ENCODE measurements at places on chromosomes 11 and 22.

- DNase-seq = no peak
Observed at GRCh38 chr22:45162531-45162930, 1.2 kb upstream of the NUP50 start.

DNA sequence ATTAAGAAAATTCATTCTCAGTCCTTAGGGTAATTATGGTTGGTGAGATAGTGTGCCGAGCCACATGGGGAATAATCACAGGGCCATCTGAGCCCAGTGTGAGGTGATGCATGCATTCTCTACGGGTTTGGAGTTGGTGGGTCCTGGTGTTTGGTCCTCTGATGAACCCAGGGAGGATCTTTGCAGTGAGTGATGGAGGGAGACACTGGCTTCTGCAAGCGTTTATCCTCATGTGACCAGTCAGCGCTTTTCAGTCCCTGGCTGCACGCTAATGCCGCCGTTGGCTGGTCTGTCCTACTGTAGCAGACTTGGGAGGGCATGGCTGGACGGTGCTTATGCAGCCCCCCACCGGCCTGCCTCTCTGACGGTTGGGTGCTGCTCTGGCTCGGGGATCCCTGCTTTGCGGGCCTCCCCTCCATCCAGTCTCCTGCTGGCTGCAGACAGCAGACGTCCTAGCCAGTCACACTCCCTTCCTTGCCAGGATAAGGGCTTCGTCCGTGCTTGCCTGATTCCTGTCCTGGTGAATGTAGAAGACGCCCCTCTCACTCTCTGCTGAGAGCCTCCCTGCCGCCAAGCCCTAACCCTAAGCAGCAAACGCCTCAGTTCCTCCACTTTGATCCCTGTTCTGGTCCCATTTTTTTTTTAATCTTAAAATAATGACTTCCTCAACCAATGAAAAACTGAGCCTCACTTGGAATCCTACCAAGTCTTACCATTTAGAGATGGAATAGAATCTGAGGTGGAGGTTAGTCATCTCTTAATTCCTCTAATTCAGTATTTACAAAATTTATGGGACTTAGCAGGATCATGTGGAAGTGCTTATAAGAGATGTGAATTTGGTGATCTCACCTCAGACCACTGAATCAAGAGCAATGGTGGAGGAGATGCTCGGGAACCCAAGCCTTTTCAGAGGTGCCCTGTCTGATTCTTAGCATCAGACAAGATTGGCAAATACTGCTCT is 143.7 kb upstream of the SORL1-AS1 start:
- DNase-seq = no peak

DNA sequence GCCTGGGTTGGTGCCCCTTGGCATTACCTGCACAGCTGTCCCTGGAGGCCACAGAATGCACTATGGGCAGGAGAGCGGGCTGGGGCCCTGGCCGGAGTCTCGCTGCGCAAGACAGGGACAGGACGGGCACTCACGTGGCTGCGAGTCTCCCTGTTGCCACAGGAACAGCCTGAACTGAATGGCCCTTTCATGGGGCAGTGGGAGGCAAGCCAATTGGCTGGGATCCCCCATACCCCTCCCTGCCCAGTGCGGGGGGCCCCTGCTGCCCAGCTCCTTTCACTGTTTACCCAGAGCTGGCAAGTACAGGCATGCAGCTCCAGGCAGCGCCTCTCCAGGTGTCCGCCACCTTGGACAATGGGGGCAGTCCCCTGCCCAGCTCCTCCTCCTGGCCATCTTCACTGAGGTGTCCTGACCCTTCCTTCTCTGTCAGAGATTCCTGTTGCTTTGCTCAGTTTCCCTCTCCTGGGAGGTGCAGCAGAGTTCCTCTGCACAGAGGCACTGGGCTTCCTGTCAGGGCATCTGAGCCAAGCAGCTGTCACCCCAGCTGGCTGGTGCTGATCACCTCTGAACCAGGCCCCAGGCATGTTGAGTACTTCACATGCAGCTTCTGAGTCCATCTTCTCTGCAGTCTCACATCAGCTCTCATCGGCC is 5.2 kb downstream of the USP2 start:
- DNase-seq = no peak

GRCh38 chr22:48884324-48884723 is 943.3 kb downstream of the BRD1 start:
- peak; percentile 19 for DNase-seq

- DNase-seq = no peak
Observed at GRCh38 chr11:54946424-54946823, 239.8 kb downstream of the OR4A5 start.

- no peak for DNase-seq
Observed at GRCh38 chr11:37110385-37110784, 512.3 kb upstream of the RAG2 start.

DNA sequence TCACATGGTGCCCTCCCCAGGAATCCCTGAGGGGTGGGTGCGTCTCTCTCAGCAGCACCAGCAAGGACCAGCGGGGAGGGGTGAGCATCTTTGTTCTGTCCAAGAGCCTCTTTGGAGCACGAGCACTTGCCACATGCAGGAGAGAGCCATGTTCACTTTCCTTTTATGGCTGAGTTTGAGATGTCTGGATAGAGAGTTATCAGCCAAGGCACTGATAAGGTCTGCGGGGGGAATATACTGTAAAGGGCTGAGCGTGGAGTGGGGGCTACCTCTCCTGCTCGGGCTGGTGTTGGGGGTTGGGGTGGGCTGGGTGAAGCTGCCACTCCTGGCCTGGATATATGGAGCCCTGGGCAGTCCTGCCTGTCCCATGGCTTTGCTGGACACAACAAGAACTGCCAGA is 34.9 kb upstream of the CCDC188 start:
- DNase-seq = no peak

DNA sequence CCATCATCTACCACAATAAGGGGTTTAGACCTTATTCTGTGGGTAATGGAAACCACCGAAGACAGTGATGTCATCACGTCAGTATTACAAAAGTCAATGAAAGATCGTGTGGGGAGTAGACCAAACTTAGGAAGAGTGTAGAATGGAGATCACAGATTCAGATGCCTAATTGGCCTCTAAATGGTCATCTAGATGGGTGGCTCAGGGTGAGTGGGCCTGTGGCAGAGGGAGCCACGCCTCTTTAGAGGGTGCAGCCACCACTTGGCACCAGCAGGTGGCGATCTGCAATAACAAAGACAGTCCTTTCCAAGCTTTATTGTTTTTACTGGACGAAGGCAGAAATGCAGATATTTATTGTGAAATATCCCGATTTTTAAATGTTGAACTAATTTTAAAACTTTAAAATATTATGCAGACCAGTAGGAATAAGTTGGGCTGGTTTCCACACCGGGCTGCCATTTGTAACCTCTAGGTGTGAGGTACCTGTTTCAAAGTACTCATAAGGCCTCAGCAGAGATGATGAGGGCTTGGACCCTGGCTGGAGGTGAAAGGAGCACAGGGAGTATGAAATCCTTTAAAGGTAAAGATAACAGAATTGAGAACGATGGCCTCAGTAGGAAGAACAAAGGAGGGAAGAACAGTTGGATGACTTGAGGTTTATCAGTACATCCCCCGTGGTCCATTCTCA is 222.0 kb downstream of the DBX1 start:
- peak; percentile 78 for DNase-seq

DNA sequence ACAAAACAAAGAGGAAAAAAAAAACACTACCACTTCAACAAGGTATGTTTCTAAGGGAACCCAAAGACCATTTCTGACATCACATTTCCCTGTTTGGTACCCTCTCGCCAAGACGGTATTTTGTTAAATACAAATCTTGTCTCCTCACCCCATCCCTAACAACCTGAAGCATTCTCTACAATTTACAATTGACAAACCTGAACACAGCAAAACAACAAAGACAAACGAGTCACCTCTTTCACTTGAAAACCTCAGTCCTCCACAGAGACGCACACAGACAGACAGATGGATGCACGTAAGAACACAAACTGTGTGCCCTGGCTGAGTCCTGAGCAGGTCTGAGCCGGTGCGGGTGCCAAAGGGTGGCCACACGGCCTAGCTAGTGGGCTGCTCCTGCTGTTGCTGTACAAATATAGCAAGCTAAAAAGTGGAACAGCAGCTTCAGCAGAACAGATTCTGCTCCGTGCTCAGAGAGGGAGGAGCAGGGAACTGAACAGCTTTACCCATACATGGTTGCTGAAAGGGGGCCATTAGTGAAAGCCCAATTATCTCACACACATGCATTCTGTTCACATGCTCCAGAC is 28.5 kb downstream of the CELF1 start:
- no peak for DNase-seq

DNA sequence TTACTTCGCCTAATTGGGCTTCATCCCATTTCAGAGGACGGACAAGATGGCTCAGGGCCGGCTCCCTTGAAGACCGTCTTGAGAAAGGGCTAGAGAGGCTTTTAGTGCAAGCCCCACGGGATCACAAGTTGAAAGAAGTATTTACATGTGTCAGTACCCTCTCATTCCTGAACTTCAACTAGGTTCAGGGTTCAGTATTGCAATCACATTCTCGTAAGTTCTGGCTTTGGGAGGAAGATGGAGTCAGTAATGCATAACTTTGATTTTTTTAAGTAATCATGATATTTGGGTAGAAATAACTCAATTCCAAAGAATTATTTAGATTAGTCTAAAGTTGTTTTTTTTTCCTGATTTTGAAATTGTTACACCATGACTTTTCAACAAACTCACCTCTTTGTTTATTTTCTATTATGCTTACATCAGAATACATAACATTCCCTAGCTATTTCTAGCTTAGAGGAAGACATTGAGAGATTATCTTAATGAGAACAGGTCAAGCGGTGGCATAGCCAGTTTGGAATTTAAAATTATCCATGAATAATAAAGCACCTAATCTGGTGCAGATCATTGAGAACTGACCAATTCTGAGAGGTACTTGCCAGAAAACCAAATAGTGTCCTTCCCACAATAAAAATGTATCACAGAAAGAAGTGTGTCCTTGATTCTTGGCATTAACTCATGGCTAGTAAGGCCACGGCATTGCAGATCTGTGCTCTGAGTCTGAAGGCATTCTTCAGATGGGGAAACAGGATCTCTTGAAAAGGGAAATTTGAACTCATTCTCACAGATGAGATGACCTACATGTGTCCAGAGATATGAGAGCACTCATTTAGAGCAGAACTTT is 92.1 kb upstream of the BLID start:
- no peak for DNase-seq

GRCh38 chr11:32870676-32871075 is 21.9 kb upstream of the QSER1 start:
- DNase-seq = no peak

- DNase-seq = no peak
Observed at GRCh38 chr11:46918083-46918787, at the start of gene LRP4. LRP4 (minus strand) TSS chr11:46918550; CDS start chr11:46918379, 171 bp downstream.

DNA sequence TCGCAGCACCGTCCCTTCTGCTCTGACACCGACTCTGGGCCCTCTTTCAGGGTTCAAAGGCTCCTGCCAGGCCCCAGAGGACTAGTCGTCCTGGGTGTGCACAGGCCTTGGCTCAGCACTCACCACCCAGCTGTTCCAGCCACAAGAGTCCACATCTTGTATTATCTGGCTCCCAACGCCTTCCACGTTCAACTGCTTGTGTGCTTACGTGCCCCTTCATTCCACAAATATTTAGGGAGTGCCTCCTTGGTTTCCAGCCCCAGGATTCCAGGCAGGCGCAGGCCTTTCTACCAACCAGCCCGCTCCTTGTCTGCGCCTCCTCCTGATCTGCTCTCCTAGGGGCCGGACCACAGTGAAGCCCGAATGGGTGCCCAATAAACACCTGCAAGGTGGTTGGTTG is 70.9 kb downstream of the SCUBE1 start:
- no peak for DNase-seq

DNA sequence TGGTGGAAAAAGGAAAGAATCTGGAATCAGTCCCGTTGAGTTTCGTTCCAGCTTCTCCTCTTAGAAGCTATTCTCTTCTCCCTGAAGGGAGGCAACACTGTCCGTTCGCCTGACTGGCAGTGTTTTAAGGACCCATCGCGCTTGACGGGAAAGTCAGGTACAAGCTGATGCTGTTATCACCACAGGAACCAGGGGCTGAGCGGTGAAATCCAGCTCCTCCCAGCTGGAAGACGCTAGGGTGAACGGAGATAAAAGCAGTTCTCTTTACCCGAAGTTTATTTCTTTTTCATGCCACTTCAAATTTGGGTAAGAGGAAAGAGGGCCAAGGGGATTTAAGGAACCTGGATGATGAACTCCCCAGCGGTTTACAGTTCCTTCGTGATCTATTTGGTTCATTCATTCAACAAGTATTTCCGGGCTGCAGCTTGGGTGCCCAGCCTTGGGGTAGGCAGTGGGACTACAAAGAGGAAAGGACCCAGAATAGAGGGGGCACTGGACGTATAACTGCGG is 551 bp upstream of the DEUP1 start:
- DNase-seq = no peak

- no peak for DNase-seq
Observed at GRCh38 chr11:33178443-33179180, 17.3 kb upstream of the CSTF3 start.

DNA sequence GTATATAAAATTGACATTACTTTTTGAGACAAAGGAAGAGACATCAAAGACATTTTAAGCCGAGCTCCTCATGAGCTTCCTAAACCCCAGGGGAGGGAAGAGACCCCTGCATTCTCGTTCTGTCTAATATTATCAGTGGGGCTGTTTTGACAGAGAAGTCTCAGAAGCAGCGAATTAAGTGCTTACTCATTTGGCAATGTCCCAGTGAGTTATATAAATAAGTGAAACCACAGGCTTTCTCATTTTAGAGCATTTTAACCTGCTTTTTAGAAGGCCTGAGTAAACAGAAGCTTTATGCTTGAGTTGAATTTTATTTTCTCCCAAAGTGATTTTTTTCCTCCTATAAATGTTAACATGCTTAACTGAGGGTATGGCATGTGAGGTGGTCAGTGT is 23.2 kb upstream of the C1QTNF4 start:
- no peak for DNase-seq

GRCh38 chr11:132158091-132158490 is 787.7 kb downstream of the NTM start:
- DNase-seq = no peak

GRCh38 chr11:17736579-17736893 is 2.0 kb downstream of the KCNC1 start:
- no peak for DNase-seq

- DNase-seq = no peak
Observed at GRCh38 chr11:61899146-61899841, 7.9 kb upstream of the FADS3 start.

DNA sequence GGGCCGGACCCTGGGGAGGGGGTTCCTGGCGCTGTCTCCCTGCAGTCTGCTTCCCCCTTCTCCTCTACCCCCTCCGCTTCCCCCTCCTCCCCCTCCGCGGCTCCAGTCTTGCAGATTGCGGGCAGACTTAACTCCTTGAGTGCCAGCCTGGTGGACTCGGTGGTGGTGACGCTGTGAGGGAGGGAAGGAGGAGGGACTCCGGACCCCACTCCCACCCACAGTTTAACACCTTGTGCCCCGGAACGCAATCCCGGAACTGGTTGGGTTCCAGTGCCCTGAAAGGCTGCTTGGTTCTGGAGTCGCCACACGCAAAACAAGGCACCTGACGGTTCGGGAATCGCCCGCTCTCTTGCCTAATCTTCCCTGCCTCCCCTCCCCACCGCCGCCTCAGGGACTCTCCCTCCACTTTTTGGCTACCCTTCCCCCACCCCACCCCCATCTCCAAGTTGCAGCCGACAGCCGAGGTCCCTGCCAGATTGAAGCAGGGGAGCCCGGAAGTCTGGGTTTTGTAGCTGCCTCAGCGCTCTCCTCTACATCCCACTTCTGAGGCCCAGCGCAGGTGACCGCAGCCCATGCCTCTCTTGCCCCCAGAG is 3.9 kb upstream of the BCL9L start:
- DNase-seq = no peak

GRCh38 chr22:36369922-36370791 is 17.6 kb downstream of the MYH9 start:
- no peak for DNase-seq

GRCh38 chr11:6633422-6634408 is 14.5 kb upstream of the TPP1 start:
- no peak for DNase-seq

Data from ascending aorta (tissue), 2 donors.